ENCODE measurements at places on chromosomes 2 and 18.

- no peak for DNase-seq
Observed at GRCh38 chr2:28250006-28250405, 142.7 kb upstream of the FOSL2 start.

- no peak for DNase-seq
Observed at GRCh38 chr18:33051407-33051806, 278.6 kb upstream of the KLHL14 start.

DNA sequence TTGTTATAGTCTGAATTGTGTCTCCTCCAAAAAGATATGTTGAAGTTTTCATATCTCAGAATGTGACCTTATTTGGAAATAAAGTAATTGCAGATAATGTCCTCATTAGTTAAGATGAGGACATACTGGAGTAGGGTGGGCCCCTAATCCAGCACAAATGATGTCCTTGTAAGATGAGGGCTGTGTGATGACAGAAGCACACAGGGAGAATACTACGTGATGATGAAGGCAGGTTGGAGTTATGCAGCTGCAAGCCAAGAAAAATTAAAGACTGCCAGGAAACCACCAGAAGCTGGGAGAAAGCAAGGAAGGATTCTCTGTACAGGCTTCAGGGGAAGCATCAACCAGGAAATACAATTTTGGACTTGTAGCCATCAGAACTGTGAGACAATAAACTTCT, 58.3 kb upstream of the PNPT1 start:
- DNase-seq: no peak

GRCh38 chr2:143603846-143604565, 474.8 kb downstream of the ARHGAP15 start:
- no peak for DNase-seq

DNA sequence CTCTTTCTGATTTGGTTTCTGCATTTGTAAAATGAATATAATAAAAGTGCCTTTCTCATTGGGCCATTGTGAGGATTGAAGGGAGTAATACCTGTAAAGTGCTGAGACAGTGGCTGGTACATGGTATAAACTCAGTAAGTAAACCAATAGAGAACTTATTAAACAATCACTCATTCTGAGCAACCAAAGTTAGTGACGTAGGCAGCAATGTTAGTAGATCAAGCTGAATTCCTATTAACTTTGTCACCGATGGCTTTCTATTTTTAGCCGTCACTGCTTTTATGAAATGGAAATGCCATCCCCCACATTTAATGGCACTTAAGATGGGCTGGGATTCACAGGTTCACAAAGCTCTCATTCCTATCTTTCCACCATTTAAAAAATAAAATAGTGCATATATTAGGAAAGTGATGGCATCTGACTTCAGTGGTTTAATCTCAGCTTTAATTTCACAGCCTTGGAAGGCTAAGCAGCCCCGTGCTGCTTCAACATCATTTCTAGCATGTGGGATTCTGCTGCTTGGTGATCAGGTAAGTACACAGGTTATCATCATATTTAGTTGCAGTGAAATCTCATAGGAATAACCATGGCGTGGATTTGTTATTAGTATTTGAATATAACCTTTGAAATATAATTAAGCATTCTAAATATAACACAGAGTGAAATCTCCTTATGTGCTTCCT, 17.6 kb upstream of the PPP4R1 start:
- DNase-seq: peak; percentile 93

- DNase-seq: peak; percentile 80
Observed at GRCh38 chr18:51236225-51236624, 38.7 kb upstream of the MEX3C start.

GRCh38 chr2:100021791-100022340, 120.5 kb downstream of the AFF3 start:
- no peak for DNase-seq

DNA sequence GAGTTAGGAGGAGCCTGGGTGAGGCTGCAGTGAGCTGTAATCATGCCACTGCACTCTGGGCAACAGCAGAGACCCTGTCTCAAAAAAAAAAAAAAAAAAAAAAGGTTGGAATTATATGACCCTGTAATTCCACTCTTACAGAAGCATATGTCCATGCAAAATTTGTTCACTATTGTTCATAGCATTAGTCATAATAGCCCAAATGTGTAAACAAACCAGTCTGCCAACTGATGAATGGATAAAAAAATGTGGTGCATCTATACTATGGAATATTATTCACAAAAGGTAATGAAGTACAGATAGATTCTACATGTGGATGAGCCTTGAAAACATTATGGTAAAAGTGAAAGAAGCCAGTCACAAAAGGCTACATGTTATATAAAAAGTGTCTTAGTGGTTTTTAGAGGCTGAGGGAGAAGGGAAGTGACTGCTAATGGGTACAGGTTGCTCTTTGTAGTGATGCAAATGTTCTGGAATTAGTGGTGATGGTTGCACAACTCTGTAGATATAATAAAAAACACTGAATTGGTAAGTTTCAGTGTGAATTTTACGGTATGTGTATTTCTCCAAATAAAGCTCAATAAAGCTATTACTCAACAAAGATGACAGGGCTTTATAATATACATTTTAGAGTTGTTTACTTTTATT, 9.4 kb downstream of the COA5 start:
- DNase-seq: no peak

- DNase-seq: no peak
Observed at GRCh38 chr18:75057169-75057960, 151.6 kb downstream of the PTGR3 start.

GRCh38 chr2:76684756-76685155, 837.4 kb downstream of the LRRTM4 start:
- DNase-seq: no peak

- DNase-seq: no peak
Observed at GRCh38 chr18:56645415-56646016, 5.6 kb upstream of the WDR7 start.

GRCh38 chr18:58800582-58800981, 64.1 kb upstream of the ZNF532 start:
- no peak for DNase-seq

- no peak for DNase-seq
Observed at GRCh38 chr18:3982541-3982940, 472.6 kb downstream of the DLGAP1 start.

DNA sequence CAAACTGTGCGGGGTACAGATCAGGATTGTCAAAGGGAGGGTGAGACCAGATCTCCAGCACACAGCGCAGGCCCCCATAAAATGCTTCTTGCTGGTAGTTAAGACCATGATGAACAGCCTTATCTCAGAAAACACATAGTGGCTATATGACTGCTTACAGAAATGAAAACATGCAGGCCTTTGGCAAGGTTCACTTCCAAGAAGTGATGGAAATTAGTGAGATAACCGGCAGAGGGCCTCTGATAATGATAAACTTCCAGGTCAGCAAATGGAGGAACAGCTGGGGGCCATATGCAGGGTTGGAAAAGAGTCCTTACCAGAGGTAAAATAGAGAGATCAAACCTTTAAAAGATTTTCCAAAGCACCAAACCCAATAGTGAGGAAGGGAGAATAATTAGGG, 46.6 kb downstream of the CFAP221 start:
- DNase-seq: no peak

DNA sequence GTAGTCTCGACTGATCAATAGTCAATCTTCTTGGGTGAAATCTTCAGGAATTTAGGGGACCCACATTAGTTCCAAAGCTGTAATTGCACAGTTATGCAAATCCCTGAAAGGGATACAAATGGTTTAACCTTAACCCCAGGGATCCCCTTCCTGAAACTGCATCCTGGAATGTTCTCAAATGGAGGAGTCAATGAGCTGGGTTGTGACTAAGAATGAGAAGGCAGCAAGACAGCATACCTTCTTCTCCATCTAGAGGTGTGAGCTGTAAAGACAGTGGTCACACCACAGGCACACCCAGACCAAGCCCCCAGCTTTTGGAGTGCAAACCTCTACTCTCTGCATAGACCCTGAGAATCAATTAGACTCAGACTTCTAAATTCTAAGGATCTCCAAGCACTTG, 164.7 kb upstream of the MEIS1 start:
- no peak for DNase-seq

- no peak for DNase-seq
Observed at GRCh38 chr2:112481050-112481527, 867 bp upstream of the TTL start.

GRCh38 chr2:26785431-26786206, at the start of gene CENPA:
Gene CENPA, plus strand, starts transcription at chr2:26786056. Its CDS starts 141 bp downstream, at chr2:26786197.
- DNase-seq: peak; percentile 99

- DNase-seq: no peak
Observed at GRCh38 chr2:236558993-236559978, 10.3 kb upstream of the ACKR3 start.

GRCh38 chr2:208153156-208153555, 7.2 kb upstream of the CRYGB start:
- no peak for DNase-seq

DNA sequence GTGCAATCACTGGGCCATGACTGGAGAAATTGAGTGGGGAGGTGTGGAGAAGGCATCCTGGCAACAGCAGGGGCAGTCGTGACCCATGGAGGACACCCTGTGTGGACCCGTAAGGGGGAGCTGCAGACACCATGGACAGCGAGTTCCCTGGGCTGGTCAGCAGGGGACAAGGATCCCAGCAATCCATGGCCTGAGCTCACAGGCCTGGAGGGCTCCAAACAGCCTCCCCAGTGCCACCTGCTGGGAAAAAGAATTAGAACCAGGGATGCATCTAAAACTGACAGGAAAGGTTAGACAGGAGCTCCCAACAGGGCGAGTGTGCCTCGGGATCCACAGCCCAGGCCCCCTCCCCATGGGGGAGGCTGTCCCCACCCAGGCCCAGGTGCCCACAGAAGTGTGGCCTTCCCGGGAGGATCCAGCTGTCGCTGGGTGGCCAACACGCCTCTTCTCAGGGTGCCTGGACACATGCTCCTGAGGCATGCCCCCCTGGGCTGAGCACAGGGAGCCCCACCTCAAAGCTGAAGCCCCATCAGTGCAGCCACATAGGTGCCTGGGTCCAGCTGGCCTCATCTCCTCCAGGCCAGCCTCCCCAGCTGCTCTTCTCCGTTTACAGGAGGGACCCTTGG, 20.5 kb upstream of the KIF1A start:
- no peak for DNase-seq

GRCh38 chr18:33745871-33746545, 168.0 kb downstream of the ASXL3 start:
- DNase-seq: no peak

- DNase-seq: no peak
Observed at GRCh38 chr2:239689410-239689809, 288.6 kb upstream of the HDAC4 start.

- no peak for DNase-seq
Observed at GRCh38 chr2:4258563-4258962, 555.2 kb downstream of the DCDC2C start.

- no peak for DNase-seq
Observed at GRCh38 chr2:54581326-54582039, 125.4 kb downstream of the SPTBN1 start.

GRCh38 chr2:205706769-205707381, 24.6 kb downstream of the NRP2 start:
- DNase-seq: peak; percentile 63

GRCh38 chr2:42545841-42546390, 22.5 kb upstream of the MTA3 start:
- no peak for DNase-seq

GRCh38 chr18:13501891-13502290, 224.5 kb downstream of the FAM210A start:
- DNase-seq: no peak

GRCh38 chr2:149585166-149585885, 2.2 kb downstream of the MMADHC start:
- no peak for DNase-seq

- DNase-seq: no peak
Observed at GRCh38 chr2:200306931-200307723, 634 bp downstream of the SPATS2L start.

GRCh38 chr2:55871637-55872036, 51.9 kb downstream of the EFEMP1 start:
- DNase-seq: no peak

DNA sequence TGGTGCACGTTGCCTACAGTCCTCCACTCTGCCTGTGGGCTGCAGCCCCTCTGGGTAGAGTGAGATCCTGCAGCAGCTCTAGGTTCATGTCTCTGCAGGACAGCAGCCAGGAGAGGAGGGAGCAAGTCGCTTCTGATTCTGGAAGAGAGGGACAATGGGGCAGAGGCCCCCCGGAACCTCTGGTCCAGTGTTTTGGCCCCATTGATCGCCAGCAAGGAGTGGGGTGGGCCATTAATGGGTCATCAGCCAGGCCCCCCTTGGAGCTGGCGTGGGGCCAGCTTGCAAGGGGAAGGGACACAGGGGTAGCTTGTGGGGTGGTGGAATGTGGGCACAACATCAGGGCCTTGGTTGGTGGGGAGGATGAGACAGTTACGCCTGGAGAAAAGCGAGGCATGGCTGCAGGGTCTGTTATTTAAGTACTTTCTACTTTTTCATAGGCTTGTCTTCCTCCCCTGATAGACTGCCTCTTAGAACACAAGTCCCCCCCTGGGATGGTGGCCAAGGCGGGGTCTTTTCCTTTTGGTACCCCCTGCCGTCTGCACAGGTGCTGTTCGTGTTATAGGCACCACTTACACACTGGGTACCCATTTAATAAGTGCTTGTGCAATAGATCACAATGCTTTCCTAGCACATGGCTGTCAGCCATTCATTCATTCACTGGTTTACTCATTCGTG, 44.6 kb downstream of the INHBB start:
- no peak for DNase-seq

- no peak for DNase-seq
Observed at GRCh38 chr2:230877759-230878598, 13.2 kb downstream of the ITM2C start.

DNA sequence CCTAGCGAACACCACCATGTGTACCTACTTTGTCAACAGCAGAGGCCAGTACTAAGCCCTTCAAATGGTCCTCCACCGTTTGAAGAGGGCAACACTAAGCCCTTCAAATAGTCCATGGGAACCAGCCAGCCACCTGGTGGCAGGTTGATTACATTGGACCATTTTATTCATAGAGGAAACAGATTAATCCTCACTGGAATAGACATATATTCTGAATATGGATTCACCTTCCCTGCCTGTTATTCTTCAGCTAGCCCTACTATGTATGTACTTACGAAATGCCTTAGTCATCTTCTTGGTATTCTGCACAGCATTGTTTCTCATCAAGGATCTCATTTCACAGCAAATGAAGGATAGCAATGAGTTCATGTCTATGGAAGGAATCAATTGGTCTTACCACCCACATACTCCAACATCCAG, 10.0 kb upstream of the ZNF396 start:
- DNase-seq: no peak

- DNase-seq: no peak
Observed at GRCh38 chr2:203797276-203797675, 70.3 kb upstream of the CTLA4 start.

All from retinal pigment epithelial cell (primary cell).